ENCODE measurements at places on chromosomes 3 and 15. TPM values are rescaled to one million over a fixed set of nuclear protein-coding genes. Genes with fewer than 3 reads are reported as not detected.

DNA sequence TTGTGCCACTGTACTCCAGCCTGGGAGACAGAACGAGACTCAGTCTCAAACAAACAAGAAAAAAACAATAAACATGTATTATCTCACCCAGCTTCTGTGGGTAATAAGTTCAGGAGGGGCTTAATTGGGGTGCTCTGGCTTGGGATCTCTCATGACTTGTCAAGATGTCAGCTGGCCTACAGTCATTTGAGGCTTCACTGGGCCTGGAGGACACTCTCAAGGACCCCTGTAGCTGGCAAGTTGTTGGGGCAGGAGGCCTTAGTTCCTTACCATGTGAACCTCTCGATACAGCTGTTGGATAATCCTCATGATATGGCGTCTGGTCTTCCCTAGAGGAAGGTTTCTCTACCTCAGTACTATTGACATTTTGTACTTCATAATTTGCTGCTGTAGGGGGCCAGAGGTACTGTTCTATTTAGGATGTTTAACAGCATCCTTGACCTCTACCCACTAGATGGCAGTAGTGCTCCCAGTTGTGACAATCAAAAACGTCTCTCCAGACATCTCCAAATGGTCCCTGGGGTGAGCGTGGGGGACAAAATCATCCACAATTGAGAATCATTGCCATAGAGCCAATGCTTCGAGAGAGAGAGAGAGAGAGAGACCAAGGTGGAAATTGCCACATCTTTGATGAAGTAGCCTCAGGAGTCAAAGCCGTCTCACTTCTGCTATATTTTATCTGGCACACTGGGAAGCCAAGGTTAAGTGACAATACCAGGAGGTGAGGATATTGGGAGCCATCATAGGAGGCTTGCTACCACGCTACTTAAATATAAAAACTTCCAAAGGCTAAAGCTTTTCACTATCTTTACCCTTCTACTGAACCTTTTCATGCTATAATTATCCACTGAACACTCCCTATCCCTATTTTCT is 23.9 kb upstream of the SLTM start:
- DNase-seq, result peak; percentile 54

DNA sequence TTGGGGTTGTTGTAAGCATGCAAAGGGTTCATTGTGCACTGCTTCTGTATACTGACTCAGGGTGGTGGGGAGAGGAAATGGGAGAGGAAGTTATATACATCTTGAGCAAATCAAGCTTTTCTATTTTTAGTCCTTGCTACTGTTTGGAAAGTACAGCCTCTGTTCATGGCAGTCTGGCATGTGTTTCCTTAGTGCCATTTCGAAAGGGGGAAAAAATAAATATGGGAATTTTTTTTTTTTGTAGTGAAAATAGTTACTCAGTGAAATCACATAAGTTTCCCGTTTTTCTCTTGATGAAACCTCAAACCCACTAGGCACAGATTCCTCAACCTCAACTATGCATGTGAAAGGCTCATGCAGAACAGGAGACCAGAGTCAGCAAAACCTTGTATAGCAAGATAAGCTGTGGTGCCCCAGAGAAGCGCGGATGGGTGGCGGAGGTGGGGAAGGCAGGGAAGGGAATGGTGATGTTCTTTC is 353.3 kb downstream of the LPP start:
- DNase-seq, result peak; percentile 73

DNA sequence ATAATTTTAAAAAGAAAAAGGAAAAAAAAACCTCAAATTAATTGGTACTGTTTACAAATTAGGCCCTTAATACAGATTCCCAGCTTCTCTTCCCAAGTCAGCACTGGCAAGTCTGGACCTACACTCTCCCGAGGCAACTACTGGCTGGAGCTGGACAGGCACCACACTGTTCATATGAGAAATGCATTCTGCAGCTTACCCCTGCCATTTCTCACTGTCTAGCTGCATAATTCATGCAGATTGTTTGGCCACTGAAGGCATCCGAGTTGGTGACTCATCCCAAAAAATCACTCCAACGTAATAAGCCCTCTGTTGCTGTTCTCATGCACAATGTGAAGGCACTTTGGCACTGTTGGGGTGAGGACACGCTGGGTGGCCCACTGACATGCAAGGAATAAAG is 45.3 kb downstream of the ROPN1B start:
- no peak for DNase-seq

DNA sequence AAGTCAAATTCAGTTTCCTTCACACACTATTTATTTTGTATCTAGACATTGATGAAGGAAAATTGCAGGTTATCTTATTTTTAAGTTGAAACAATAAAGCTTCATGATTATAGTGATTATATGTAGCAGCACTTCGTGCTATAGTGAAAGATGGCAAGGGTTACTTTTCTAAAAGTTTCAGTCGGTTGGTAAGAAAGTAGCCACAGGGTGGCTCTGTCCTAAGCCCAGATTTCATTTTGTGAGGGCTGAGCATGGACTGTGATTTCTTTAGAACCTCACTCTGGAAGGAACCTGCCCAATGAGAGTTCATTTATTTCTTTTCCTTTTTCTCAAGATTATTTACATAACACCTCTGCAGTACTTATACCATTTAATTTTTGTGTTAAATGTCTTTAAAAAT is 66.5 kb downstream of the NME9 start:
- no peak for DNase-seq

- no peak for DNase-seq
Measured at GRCh38 chr15:85743392-85744055, 51.2 kb downstream of the KLHL25 start.

The ARHGEF26 gene
- 0.80 TPM for total RNA-seq

The CDHR4 gene
- total RNA-seq, result not detected

The FAM3D gene
- total RNA-seq, result not detected

DNA sequence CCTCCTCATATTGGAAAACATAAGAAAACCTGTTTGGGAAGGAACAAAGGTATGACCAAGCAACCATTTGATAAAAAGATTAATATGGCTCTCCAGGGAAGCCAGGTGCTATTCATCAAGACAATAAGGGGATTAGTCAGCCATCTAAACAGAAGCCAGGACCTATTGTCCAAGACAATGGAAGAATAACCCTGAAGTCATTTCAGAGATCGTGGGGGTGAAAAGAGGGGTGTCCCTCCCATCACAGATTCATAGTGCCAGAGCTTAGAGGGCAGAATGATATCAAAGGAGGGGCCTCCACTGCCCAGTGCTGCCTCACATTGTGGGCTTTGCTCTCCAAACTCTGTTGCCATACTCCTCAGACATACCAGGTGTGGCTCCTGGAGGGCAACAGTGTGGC is 73.5 kb downstream of the DAPK2 start:
- DNase-seq, result no peak

DNA sequence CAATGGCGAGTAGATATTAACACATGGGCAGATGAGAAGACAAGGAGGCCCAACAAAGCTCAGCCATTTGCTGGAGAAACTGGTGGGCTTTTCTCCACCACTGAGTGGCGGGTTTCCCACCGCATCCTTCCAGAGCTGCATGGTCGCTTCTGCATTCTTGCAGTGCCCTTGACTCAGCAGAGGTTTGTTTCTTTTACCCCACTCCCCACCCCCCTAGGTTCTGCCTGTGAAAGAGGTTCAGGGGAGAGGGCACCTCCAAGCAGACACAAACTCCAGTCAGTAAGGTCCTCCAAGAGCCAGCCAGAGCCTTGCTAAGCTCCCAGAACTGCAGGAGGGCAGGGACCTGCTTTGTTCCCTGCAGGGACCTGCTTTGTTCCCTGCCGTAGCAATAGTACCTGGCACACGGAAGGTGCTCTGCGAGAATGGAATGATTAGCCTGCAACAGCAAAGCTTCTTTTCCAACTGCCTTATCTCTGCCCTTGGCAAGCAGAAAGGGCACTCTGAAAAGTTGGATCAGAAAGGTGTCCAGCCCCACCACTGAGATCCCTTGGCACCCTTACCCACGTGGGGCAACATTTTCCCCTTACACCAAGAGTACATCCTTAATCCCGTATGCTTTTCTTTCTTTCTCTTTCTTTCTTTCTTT is 1.4 kb downstream of the PAQR5 start:
- no peak for DNase-seq

- DNase-seq, result peak; percentile 33
Measured at GRCh38 chr3:143326983-143327778, 207.6 kb downstream of the CHST2 start.

GRCh38 chr15:36622197-36622795 is 42.9 kb downstream of the CDIN1 start:
- DNase-seq, result no peak

- DNase-seq, result peak; percentile 36
Measured at GRCh38 chr3:141625506-141625905, 112.6 kb upstream of the RNF7 start.

DNA sequence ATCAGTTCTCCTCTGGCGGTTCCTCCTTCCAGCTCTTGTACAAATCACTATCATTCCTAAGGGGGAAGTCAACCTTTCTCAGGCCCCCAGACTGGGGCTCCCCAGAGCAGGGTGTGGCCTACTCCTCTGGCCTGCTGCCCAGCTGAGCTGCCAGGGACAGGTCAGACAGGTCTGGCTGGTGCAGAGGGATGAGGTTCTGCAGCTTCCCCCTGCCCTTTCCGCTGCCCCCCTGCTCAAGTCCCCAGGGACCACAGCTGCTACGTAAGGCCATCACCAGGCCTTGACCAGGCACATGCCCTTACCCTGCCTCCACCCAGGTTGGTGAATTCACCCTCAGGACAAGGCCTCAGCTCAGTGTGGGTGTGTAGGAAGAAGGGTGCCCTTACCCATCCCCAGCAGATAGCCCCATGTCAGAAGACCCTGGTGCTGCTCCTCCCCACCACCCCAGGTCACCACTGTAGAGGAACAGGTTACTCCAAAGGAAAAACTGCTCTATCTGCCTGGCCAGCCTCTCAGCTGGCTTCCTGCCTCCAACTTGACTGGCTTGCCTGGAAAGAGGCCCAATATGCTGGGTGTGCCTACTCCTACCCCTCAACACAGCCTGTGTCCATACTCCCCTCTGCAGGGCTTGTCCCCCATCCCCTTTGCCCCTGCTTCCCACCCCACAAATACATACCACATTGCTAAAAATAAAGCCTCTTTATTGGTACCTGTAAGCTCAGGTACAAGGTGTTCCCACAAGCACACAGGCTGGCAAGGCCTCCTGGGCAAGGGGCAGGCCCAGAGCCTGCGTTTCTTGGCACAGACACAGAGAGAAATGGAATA is 12.0 kb downstream of the CSRNP1 start:
- DNase-seq, result peak; percentile 44

- DNase-seq, result no peak
Measured at GRCh38 chr3:56773986-56774385, 27.8 kb downstream of the ARHGEF3 start.

The EPHB3 gene
- 0.17 TPM for total RNA-seq

The LRRC58 gene
- total RNA-seq, result 30.7 TPM

DNA sequence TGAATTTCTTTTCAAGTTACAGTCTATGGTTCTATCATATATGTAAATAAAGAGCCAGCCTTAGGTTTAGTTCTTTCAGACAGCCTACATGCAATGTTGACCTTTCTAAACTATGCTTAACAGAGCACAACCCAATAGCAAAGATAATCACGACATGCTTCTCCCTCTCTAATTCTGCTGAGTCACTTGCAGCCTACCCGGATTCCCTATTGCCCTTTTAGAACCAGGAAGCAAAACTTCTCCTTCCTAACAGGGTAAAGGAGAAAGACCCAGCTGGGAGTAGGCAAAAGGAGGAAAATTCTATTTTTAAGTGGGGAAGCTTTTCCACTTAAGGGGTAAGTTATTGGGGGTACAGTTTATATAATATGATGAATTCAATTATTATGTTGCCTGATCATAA is 79.3 kb downstream of the SLC7A14 start:
- DNase-seq, result peak; percentile 84

GRCh38 chr3:195551381-195551978 is 8.4 kb upstream of the PPP1R2 start:
- no peak for DNase-seq

- no peak for DNase-seq
Measured at GRCh38 chr15:65987100-65987499, 117.8 kb downstream of the RAB11A start.

GRCh38 chr3:115381573-115381912 is 234.5 kb upstream of the ZBTB20 start:
- DNase-seq, result no peak

The LRRC2 gene
- 0.17 TPM for total RNA-seq

DNA sequence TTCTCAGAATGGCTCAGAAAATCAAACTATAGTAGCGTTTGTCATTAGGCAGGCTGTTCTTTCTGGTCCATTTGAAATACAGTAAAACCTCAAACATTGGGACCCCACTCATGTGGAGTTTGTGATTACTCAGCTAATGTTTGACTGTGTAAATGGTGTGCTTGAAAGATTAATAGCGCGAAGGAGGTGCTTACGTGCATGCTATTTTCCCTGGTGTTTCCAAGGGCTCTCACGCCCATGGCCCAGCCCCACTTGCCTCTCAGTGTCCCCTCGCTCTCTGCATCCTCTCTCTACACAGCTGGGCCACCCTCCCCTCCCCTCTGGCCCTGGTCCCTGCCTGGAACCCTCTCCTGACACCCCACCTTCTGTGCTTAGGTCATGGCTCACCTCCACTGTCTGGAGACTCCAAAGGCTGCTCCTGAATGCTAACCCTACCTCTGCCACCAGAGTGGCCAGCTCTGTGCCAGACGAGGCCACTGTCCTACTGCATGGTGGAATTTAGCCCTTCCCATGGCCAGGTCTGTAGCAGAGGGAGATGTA is 194.2 kb downstream of the PLCL2 start:
- DNase-seq, result no peak

The THPO gene
- 0.35 TPM for total RNA-seq

The IQCF5 gene
- not detected for total RNA-seq

DNA sequence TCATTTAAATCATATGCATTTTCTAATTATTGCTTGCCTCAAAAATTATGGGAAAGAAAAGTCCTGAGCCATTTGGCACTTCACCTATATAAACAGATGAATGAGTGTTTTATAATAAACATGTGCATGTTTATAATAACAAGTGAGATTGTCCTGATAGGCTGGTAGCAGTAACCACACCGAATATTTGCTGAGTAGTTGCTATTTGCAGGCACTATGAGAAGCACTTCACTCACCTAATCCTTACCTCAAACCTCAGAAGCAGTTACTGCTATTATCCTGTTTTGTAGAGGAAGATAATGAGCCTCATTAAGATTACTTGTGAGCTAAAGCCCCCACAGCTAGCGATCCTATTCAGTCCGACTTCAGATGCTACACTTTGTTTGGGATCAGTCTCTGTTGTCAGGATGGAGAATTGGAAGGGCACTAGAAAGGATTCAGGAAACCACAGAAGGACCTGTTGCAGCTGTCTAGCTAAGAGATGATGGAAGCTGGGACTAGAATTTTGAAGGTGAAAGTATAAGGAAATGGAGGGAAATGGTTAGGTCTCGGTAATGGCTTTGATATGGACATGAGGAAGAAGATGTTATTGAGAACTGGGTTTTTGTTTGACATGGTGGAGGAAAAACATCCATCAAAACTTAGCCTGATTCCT is 28.4 kb upstream of the MAGI1 start:
- DNase-seq, result no peak

The SEMA3G gene
- total RNA-seq, result 0.05 TPM
